ENCODE measurements at places on chromosomes 2 and 18.

GRCh38 chr2:232230560-232230959 lies 148.0 kb upstream of the ALPP start:
- no peak for DNase-seq

DNA sequence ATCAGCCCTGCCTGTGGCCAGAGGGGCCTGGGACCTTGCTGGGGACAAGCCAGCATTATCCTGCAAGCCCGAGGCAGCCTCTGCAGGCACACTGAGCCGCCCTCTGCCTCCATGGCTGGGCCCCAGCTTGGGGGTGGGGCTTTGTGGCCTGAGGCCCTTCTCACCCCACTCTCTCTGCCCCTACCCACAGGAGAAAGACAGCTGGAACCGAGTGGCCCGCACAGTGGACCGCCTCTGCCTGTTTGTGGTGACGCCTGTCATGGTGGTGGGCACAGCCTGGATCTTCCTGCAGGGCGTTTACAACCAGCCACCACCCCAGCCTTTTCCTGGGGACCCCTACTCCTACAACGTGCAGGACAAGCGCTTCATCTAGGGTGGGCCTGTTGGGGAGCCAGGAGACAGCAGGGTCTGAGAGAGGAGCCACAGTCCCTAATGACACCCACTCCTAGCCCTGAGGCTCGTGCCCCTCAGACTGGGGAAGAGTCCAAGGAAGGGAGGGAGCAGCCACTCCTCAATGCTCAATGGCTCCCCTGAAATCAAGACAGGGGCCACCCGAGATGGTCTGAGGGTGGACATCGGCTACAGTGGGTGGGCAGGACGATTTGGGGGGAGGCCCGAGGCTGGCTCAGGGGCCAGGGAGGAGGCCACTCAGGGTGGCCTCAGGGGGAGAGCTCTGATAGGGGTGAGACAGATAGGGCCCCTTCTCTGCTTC lies 4.4 kb upstream of the CHRNG start:
- no peak for DNase-seq

DNA sequence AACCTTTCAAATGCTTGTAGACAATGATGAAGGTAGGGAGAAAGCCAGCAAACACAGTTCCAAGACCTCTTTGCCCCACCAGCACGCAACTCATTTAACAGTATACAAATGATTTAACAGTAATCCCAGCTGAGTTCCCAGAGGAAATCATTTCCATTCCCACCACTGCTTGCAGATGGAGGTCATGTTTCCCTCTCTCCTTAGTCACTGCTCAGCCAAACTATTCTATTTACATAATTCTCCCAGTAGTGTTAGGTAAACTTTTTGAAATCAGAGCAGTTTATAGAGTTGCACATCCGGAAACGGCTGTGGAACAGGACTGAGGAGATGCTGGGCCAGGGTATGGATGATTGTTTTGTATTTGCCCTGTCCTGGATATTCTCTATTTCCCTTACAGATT lies 328.5 kb downstream of the FIGN start:
- DNase-seq: no peak

GRCh38 chr2:46743021-46743420 lies 172.6 kb downstream of the MCFD2 start:
- DNase-seq: no peak

GRCh38 chr2:216648105-216648504 lies 14.9 kb downstream of the IGFBP2 start:
- no peak for DNase-seq

GRCh38 chr2:216752855-216753505 lies 57.6 kb upstream of the IGFBP5 start:
- no peak for DNase-seq
